ENCODE measurements at places on chromosomes 4 and X.

- no peak for DNase-seq
Measured at GRCh38 chrX:135307171-135307570, 2.1 kb upstream of the ETDC start.

DNA sequence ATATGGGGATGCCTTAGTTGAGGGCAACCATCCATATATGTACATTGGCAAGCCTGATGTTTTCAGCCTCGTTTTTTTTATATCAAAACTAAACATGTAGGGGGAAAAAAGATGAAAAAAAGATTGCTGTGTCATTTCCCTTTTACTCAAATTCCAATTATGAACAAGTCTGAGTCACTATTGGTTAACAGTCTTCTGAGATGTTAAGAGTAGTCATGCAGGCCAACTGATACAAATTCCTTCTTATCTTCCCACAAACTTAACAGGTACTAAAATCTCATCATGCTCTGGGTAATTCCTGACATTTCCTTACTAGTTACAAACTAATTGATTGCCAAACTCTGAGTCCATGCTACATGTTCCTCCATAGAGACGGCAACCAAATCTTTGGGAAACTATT lies 222.1 kb downstream of the FRMPD4 start:
- no peak for DNase-seq

GRCh38 chrX:120839491-120839890 lies 36.2 kb downstream of the CT47B1 start:
- no peak for DNase-seq

DNA sequence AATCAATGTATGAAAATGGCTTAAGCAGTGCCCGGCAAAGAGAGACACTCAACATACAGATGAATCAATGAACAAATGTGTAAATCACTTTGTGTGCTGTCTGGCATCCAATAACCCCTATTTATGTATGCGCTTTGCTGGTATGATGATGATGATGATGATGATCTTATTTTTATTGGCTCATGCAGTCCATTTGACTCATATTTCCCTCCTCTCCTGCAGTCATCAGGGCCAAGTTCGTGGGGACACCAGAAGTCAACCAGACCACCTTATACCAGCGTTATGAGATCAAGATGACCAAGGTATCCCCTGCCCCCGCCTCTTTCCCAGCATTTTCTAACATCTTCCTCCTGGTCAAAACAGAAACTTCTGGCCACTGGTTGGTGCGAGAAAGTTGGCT lies 2.5 kb downstream of the TIMP1 start:
- DNase-seq = no peak

DNA sequence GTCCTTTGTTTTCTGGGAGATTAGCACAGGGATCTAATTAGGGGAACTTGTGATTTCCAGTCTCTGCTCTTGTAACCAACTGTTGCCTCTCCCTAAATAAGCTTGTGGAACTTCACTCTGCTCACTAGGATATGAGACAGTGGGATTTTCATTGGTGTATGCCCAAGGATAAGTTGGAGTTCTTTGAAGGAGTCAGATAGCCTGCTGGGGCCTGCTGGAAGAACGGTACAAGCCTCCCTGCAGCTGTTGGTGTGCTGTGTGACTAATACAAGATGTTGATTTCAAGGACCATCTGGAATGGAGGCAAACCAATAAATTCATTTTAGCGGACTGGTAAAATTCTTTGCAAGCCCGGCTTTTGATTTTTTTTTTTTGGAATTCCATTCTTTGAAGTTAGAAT lies 167.0 kb downstream of the AASDH start:
- no peak for DNase-seq

DNA sequence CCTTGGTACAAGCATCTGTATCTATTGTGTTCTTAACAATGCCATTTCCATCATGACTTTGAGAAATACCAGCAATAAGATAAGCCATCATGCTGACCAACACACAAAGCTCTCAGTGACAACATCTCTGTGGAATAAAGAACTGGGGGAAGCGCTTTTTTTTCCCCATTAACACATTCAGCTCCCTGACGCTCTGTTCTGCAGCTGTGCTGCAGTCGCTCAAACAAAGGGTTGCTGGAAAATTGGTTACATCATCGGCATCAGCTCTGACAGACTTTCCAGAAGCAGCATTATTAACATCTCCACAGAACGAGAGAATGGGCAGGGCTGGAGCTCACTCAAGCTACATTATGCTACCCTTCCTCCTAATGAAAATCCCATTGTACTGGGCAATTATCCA lies 39.9 kb downstream of the DCX start:
- DNase-seq = no peak

DNA sequence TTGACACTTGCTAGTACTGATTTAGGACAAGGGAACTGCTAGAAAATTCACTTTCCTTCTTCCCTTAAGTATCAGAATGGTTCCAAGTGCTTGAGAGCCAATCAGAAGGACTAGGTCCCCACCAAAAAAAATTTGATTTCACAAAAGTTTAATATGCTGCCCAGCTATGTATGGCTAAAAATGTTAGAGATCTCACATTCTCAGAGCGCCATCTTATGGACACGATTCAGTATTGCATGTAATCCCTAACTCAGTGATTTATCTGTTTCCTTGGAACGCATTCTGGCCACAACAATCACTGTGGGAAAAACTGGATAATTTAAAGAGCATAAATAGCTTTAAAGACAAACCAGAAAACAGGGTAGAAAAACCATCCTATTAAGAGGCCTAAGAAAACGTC lies 255.1 kb upstream of the GPC4 start:
- no peak for DNase-seq

- DNase-seq = no peak
Measured at GRCh38 chrX:64975491-64975890, 759 bp downstream of the ZC4H2 start.

All from stimulated activated CD4-positive, alpha-beta T cell treated with anti-CD3 and anti-CD28 coated beads, Interleukin-15, amount 100 ng/mL, for 48 hours (primary cell).